ENCODE measurements at places on chromosomes 7 and 10.

DNA sequence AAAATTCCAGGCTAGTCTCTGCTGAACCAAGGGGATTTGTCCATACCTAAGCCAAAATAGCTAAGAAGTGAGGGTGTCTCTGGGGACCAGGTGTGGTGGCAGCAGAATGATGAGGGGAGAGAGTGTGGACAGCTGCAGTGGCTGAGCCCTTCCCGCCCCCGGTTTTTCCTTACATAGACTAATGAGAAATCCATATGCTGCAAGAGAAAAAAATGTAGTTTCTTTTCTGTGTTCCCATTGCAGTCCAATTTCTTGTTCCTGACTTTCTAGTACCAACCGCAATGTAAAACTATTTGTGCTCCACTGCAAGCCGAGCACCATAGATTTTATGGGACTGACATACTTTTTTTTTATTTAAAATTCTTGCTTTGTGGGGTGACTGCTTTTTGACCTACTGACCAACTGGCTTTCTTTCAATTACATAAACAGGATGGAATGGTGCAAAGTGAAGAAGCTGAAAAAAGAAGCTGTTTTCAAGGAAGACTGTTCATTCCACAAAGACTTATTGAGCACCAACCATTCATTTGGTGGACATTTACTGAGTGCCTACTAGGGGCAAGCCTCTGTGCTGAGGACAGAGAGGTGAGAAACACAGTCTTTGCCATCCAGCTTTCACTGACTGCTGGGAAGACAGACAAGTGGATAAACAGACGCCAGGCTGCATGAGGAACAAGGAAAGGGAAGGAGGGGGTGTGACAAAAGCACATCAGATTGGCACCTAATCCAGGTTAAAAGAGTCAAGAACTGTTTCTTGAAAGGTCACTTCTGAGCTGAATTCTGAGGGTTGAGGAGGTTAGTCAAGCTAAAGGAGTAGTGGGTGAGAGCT, 9.8 kb downstream of the CEP41 start:
- no peak for DNase-seq

GRCh38 chr10:129659508-129660268, 192.6 kb downstream of the MGMT start:
- DNase-seq, result no peak

- DNase-seq, result no peak
These were observed 544.1 kb downstream of the XPNPEP1 start for GRCh38 chr10:109379186-109379585.

DNA sequence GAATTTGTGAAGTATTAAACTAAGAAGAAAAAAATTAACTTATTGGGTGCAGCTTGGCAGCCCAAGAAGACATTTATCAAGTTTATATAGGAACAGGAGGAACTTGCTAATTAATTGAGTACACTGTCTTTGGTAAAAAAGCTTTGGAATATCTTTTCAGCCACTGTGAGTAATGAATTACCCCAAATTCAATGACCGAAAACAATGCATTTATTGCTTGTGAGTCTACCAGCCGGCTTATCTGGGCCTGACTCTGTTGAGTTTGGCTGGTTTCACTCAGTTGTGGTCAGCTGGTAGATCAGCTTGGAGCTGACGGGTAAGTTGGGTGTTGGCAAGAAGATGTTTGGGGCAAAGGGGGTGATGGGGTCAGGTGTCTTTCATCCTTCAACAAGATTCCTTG, 11.6 kb downstream of the GNG11 start:
- no peak for DNase-seq

- DNase-seq, result peak; percentile 87
These were observed 538 bp downstream of the TRIM8 start for GRCh38 chr10:102644646-102645387.

DNA sequence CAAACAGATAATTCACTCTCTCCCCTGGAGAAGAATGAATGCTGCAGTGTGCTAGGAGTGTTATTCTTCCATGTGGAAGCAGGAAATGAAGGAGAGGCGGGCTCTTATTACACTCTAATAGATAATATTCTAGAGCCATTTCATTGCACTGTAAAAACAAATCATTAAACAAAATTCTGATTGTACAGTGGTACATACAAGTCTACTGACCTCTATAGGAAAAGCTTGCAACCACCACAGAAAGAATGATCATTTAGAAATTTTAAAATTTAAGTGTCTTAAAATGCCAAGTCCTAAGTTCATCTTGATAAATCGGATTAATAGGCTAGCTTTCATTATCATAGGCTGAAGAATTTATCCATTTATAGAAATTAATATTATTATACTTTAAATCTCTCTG, 960.3 kb upstream of the LRRN3 start:
- DNase-seq, result no peak

GRCh38 chr10:23474626-23475025, 35.8 kb downstream of the OTUD1 start:
- no peak for DNase-seq

GRCh38 chr10:6195376-6195775, 7.4 kb upstream of the PFKFB3 start:
- DNase-seq, result no peak

- DNase-seq, result no peak
These were observed 56.0 kb downstream of the NKX6-2 start for GRCh38 chr10:132729810-132730572.

- DNase-seq, result no peak
These were observed 6.7 kb upstream of the PWWP2B start for GRCh38 chr10:132390170-132390920.

DNA sequence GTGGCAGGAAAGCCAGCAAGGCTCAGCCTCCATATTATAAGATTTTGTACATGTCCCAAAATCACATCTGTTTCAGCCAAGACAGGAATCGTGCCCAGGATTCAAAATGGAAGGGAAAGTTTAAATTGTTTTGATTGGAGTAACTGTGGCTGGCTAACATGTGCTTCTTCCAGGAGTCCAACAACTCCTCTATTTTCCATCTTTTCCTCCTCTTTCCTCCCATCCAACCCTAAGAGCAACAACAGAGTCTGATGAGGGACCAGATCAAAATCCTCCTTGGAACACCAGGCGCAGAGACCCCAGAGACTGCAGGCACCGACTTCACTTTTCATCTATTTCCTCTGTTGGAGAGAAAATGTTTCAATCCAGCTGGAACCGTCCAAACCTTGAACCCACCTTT, 36.0 kb upstream of the SVIL start:
- no peak for DNase-seq

DNA sequence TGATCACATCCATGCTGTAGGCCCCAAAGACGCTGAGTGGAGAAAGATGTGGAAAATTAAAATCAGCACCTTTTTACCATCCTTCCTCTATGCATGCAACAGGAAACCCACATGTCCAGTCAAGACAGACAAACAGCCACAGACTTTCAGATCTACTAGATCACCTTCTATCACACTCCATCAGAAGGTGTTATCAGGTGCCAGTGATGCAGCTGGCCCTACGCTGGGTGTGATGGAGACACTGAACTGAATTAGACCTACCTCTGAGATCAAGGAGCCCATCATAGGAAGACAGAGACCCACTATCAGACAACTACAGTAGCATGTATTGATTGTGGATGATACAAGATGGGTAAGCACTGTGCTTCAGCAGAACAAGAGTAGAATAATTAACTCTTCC, 15.5 kb downstream of the CYP3A4 start:
- no peak for DNase-seq

DNA sequence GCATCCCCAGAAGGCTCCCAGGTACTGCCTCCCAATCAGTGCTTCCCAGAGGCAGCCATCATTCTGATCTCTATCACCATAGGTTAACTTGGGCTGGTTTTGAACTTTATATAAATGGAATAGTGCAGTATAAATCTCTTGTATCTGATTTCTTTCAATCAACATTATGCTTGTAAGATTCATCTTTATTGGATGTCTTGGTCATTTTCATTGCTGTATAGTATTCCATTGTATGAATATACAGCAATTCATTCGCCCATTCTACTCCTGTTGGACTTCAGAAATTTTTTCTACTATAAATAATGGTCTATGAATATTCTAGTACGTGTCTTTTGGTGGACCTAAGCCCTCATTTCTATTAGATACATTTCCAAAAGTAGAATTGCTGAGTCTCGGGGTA, 16.1 kb upstream of the OGDHL start:
- no peak for DNase-seq

- DNase-seq, result no peak
These were observed 64.4 kb downstream of the HBP1 start for GRCh38 chr7:107233174-107233573.

GRCh38 chr10:3482200-3482993, 302.6 kb downstream of the KLF6 start:
- DNase-seq, result no peak

DNA sequence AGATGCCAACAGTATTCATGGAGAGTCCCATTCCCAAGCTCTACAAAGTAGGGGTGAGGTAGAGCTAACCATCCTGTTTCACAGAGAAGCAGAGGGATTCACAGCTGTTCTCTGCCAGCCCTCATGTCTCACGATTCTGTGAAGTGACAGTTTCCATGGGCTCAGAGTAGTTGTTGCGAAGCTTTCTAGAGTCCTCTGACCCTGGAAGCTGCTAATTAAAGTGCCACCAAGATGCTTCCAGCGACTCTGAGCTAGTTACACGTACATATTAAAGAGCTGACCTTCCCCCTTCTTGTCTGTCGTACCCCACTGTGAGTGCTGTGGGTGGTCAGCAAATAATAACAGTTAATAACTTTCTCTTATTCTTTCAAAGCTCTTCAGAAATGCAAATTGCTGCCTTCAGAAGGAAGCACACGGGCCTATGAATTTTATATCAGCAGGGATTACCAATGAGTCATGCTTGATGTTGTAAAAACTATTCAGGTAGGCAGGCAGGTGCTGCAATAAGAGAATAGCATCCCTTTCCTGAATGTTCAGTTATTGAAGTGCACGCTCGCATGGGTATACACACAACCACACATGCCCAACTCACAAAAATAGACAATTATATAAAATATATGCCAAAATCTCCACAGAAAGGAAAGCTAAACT, 34.1 kb downstream of the DNAJB9 start:
- no peak for DNase-seq

DNA sequence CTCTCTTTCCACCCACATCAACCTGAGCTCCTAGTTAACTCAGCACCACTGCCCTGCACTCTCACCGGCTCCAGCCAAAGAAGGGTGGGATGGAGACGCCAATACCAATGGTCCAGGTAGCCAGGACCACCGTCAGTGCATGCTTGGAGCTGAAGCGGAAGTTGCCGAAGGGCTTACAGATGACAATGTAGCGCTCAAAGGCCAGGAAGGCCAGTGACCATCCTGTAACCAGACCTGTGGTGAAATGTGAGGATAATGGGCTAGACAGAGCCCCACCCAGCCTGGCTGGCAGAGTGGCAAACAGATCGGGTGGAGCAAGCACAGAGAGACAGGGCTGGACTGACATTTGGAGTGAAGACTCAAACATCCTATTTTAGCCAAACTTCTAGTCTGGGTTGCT, 673 bp downstream of the OPN1SW start:
- no peak for DNase-seq

GRCh38 chr10:49314806-49315205, 15.8 kb downstream of the C10orf71 start:
- DNase-seq, result no peak

- DNase-seq, result no peak
These were observed 109.4 kb upstream of the PDE1C start for GRCh38 chr7:32179567-32179966.

GRCh38 chr7:19508821-19509220, 200.0 kb downstream of the POLR1F start:
- DNase-seq, result no peak

GRCh38 chr7:90892213-90892612, 296.1 kb downstream of the CDK14 start:
- DNase-seq, result no peak

GRCh38 chr10:103355906-103356599, 5.1 kb upstream of the PCGF6 start:
- no peak for DNase-seq

GRCh38 chr10:132062641-132063390, 2.9 kb upstream of the JAKMIP3 start:
- DNase-seq, result no peak

GRCh38 chr7:128299109-128299607, 44.5 kb downstream of the RBM28 start:
- peak; percentile 38 for DNase-seq

DNA sequence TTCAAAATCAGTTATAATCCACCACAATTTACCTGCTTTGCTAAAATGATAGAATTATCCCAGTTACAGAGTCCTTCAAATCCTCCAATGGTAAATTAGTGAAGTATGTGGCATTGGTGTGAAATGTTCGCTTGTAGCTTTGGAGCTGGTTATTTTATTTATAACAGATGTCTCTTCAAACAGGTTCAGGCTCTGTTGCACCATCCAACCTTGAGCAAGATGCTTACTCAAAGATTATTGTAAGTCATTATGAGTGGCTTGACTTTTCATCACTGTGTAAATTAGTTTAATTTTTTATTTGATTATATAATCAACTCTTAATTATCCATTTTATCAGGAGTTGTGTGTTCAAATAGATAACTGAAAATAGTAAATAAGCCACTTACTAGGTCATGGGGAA, 99.4 kb downstream of the BTRC start:
- no peak for DNase-seq

- DNase-seq, result no peak
These were observed 24.1 kb downstream of the ZNF92 start for GRCh38 chr7:65397730-65398142.

- DNase-seq, result peak; percentile 40
These were observed 11.2 kb upstream of the SEM1 start for GRCh38 chr7:96720843-96721242.

DNA sequence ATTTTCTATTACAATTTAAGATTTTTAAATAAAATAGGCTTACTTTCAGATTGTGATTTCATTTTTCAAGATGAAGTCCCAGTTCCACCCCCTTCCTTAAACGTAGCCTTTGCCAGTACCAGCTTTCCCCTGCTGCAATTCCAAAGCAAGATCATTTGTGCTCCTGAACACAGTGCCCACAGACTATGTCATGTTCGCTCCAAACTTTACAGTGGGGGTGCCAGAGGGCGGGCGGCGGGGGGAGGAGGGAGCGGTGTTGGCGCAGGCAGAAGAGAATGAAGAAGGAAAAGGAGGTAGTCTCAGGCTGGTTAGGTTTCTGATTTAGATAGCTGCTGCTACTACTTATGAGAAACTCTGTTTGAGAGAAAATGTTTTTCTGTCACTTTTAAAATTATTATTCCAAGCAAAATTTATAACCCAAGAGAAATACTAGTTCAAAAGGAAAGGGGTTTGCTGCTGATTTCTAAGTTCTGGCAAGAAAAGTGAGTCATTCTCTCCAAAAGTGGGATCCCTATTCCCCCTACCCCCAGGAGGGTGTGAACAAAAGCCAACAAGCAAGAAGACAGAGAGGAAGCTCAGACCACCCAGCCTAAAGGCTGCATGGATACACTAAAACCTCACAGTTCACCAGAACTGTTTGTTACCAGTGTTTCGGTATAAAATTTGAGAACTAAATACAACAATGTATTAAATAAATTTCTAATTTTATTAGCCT, 109.6 kb downstream of the SRPK2 start:
- no peak for DNase-seq

- no peak for DNase-seq
These were observed 180.8 kb upstream of the CDK1 start for GRCh38 chr10:60597513-60597912.

DNA sequence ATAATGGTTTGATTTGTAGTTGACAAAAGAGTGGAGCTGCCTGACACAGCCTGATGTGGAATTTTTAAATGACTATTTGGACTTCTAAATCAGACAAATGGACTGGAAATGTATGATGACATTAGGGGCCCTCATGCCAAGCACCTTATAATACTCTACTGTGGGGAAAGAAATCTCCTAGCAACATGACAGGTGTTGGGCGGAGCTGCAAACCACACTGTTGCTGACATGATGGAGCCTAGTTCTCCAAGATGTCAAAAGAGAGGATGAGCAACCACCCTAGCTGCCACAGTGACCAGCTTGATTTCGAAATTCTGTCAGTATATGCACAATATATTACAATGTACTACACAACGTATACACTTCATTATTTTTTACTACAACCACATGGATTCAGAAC, 65.8 kb downstream of the RHOBTB1 start:
- DNase-seq, result no peak
